ENCODE measurements at places on chromosomes 7 and 10.

GRCh38 chr10:34606890-34607289 lies 208.2 kb downstream of the PARD3 start:
- DNase-seq, result no peak

DNA sequence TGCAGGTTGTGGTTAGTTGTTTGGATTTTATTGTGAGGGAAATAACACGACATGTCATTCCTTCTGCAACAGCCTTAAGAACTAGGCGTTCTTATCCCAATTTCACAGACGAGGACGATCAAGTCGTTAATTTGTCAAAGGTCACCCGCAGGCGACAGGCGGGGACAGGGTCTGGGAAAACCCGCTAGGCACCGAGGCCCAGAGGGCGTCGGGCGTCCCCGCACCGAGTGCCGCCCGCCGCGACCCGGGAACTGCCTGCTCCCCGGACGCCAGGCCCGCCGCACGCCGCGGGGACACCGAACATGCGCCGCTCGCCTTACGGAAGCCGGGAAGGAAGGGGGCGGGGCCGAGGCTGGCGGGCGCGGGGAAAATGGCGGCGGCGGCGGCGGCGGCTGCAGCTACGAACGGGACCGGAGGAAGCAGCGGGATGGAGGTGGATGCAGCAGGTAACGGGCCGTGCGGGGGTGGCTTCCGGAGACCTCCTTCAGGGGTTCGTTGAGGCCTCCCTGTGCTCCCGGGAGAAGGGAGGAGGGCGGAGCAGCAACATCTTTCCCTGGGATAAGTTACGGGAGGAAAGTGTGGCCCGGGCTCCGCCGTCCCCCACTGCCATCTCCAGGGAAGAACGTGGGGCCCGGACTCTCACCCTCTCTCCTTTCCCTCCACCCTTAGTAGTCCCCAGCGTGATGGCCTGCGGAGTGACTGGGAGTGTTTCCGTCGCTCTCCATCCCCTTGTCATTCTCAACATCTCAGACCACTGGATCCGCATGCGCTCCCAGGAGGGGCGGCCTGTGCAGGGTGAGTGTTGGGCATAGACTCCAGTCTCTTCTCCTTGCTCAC lies at the start of gene COPS6:
COPS6 (plus strand) TSS at position 349 of the 837 bp plus-strand sequence; CDS start at position 371, 22 bp downstream.
- DNase-seq, result no peak

DNA sequence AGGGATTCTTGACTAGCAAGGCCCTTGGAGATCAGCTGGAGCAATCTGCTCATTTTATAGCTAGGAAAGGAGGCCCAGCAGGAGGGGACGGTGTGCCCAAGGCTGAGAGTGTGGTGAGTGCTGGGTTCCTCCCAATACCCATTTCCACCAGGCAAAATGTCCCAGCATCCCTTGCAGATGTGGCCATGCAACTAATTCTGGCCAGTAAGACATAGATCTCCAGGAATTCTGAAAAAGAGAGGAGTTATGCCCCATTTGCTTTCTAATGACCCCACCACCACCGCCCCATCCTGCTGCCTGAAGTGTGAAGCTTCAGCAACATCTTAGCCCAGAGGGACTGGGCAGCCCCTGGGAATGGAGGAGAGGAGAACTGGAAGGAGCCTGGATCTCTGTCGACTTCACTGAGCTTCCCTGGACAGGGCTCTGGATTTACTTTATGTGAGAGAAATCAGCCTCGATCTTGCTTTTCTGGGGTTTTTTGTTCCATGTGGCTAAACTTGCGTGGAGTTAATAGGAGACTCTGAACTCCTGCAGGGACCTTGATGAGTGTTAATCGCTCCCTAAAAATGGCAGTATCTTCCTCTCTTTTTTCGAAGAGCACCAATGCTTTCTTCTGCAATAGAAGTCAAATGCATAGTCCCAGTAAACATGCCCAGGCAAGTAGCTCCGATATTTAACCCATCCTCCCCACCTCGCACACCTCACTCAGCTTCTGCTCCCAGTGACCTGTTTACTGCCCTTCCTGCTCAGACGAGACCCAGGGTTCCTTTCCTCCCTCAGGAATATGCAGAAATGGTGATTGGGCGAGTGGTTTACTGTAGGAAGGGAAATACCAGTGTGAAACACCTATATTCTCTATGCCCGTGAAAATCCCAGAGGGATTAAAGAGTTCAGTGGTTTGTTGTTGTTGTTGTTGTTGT lies 127.5 kb upstream of the GPR26 start:
- DNase-seq, result no peak

DNA sequence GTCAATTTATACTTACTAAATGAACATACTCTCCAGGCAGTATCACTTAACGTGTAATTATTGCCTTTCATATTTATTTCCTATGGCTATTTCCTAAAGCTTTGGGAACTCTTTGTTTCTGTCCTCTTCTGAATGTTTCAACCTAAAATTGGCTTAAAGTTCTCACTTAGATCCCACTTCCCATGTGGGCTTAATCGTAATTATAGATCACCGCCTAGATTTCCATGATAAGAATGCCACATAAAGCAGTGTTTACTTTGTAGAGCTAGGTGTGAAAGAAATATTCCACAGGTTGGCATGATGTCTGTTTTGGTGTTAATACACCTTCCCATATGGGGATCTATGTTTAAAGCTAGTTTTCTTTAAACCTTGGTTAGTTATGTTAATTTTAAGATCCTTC lies 1.5 kb downstream of the HDAC9 start:
- DNase-seq, result no peak

Measured in HS-5 (cell line).